ENCODE measurements at places on chromosomes 16 and 17.

GRCh38 chr16:56450275-56450985, 702 bp downstream of the NUDT21 start:
- peak; percentile 32 for DNase-seq

- DNase-seq: no peak
Observed at GRCh38 chr17:19312406-19312805, 50.1 kb downstream of the B9D1 start.

DNA sequence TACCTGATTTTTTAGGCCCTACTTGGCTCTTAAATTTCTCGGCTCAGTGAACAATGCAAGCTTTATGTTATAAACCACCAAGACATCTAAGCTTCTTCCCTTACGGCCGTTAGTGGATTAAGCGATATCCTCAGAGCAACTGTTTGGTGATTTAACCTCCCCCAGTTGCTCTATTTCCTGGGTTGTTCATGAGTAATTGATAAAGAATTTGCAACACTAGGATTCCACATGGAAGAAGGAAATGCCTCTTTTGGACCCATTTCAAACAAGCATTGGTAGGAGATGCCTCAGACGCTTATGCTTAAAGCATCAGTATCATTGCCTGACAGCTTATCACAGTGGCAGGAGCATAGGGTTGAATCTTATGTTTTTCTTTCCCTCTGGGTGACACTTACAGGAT, 65.3 kb downstream of the RBFOX1 start:
- no peak for DNase-seq

GRCh38 chr16:12558641-12559040, 245.0 kb downstream of the CPPED1 start:
- DNase-seq: no peak

- peak; percentile 32 for DNase-seq
Observed at GRCh38 chr17:2172077-2172851, 117.4 kb downstream of the HIC1 start.

- no peak for DNase-seq
Observed at GRCh38 chr17:33804401-33804800, 450.7 kb upstream of the CCL2 start.

GRCh38 chr17:30956764-30957374, 14.0 kb upstream of the RNF135 start:
- peak; percentile 31 for DNase-seq

DNA sequence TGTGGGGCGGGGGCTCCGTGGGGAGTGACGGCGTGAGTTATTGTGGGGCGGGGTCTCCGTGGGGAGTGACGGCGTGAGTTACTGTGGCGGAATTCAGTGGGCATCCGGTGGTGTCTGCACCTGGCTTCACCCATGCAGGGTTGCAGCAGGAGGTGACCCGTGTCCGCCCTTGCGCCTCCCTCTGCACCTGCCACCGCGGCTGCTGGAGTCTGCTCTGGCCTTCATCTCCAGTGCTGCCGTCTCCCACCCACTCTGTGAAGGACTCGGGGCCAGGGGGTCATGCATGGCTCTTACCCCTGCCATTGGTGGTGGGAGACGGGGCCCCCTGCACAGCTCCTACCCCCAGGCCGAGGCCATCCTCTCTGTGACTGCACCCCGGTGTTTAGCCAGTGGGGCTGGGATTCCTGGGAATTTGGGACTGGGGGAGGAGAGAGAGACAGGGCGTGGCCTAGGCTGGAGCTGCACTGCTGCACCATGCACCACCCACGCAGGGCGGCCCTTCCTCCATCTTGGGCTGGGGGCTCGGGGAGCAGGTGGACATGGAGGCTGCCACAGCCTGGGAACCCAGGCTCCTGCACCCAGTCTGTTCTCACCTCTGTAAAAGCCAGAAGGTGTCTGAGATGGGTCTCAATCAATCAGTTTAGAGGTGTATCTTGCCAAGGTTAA, 1.3 kb upstream of the PABPN1L start:
- DNase-seq: no peak

GRCh38 chr16:67246756-67247191, 507 bp downstream of the FHOD1 start:
- peak; percentile 81 for DNase-seq

DNA sequence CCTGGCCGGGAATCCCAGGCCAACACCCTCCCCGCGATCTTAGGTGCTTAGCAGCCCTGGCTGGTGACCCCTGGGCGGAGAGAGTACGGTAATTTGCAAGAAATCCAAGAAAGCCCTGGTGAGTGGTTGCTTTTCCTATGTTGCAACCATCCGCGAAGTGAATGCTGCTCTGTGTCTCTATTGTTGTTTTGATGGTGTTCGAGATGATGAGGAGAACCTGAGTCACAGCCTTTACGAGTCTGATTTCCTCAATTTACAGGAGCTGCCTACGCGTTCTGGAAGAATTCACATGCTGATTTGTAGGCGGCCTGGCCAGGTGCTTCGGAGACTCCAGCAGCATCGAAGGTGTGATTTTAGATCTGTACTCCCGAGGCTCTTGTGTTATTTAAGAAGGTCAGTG, 63.3 kb downstream of the TMEM235 start:
- DNase-seq: no peak

Measured in iPS-NIHi11 (cell line).